ENCODE measurements at places on chromosomes 16 and 17.
A peak's percentile ranks its signal among the peaks of the same experiment; 100 is the strongest.

- DNase-seq: no peak
These were observed 546.4 kb upstream of the SALL1 start for GRCh38 chr16:51697454-51697853.

GRCh38 chr16:10992112-10992511, 47.7 kb downstream of the CLEC16A start:
- DNase-seq: peak; percentile 81

- no peak for DNase-seq
These were observed 15.1 kb downstream of the SPHK1 start for GRCh38 chr17:76399175-76400172.

- DNase-seq: no peak
These were observed 12.8 kb downstream of the CDH16 start for GRCh38 chr16:66905633-66906539.

All from HCEC 1CT (cell line).